ENCODE measurements at places on chromosomes 11 and 22.
A peak's percentile ranks its signal among the peaks of the same experiment; 100 is the strongest.

DNA sequence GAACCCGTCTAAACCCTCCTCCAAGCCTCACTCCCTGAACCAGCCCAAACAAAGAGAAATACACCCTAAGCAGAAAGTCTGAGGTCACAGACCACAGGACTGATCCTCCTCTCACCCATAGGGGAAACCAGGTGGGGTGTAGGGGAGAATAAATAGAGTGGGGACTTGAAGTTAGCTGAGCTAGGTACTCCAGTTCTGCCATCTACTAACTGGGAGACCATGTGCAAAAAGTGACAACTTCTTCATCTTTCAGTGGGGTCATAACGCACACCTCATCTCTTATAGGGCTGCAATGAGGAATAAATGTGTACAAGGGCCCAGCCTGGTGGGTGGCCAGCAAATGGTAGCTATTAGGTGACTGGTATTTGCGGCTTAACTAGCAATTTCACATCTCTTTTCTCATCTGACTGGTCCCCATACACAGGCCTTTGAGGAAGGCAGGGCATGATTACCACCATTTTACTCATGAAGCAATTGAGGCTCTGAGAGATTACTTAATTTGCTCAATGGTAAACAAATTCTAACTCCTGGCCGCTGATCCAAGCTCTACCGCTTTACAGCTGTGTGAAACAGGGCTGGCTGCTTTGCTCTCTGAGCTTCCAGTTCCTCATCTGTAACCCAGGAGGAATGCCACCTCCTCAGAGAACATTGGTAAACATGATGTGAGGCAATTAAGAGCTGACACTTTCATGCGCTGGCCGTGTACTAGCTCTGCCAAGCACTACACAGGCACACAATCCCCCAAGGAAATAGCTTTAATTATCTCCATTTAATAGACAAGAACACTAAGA, 16.6 kb downstream of the TBC1D10A start:
- no peak for DNase-seq

DNA sequence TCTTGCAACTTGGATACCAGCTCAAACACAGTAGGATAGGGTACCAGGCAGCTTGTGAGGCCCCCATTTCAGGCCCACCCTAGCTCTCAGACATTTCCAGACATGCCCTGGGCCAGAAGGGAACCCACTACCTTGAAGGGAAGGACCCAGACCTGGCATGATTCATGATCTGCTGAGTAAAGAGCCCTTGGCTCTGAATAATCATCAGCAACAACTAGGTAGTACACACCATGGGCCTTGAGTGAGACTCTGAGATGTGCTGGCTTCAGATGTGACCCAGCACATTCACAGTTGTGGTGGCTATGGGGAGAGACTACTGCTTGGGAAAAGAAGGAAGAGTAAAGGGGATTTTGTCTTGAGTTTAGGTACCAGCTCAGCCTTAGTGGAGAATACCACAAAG, 23.6 kb downstream of the JRKL start:
- no peak for DNase-seq

- DNase-seq: no peak
Measured at GRCh38 chr11:38952698-38953097, 2354.7 kb upstream of the RAG2 start.

DNA sequence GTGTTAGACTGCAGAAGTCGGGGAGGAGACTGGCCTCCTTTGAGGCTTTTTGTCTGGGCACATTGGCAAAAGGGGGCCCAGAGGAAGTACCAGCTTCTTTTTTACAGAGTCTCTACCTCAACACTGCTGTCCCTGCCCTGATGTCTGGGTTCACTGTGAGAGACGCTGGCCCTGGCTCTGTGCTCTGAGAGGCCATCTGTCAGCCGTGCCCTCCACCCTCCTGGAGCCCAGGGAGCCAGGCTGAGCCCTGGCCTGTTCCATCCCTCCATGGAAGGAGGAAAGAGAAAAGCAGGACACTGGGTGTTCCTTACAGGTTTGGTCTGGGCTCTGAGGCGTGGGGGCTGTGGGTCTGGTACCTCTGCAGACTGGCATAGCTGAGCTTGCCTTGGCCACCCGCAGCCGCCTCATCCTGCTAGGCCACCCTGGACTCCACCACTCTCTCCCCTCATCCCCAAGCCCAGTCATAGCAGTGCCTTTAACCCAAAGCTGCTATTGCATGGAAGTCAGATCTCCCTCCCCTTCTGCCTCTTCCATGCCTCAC, 105.5 kb upstream of the PARVA start:
- DNase-seq: no peak

DNA sequence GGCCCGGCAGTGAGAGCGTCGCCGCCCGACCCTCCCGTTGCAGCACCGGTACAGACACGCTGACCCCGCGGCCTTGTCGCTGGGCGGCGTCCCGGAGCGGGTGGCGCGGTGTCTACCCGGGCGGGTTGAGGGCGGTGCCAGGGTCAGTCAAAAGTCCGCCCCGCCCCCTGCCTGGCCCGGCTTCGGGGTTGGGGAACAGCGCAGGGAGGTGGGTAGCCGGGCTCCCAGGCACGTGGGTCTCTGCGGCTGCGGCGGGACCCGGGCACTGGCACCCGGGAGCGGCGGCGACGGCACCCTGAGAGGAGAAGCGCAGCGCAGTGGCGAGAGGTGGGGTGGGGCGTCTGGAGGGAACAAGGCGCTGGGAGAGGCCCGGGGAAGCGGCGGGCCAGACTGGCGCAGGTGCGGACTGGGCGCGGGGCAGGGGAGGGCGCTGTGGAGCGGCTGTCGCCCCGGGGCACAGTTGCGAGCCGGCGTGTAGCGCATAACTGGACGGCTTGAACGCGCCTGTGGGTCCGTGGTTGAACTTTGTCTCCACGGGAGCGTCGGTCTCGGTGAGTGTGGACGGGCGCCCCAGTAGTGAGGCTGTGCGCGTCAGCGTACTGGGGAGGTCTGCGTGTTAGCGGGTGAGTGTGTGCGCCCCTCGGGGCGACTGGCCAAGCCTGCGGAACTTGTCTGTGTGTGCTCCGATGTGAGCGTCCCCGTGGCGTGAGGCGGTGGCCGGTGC, at the start of gene P2RY2:
P2RY2 (plus strand) TSS at position 176 of the 724 bp plus-strand sequence. CDS start 15,879 bp downstream, outside the sequence.
- DNase-seq: peak; percentile 81

DNA sequence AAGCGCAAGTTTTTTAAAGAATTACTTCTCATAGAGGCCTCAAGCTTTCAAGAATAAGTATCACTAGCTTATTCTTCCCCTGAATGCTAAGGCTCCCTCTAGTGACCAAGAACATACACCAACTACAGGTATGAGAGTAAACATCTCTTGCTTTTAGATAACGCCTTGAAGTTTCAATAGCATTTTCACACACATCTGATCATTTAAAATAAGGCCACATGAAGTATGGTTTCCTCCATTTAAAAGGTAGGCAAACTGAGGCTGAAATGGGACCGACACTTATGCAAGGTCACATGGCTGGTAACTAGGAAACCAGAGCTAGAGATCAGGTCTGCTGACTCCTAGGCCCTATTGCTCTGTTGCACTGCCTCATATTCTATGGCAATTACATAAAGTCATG, 66.5 kb downstream of the CCDC34 start:
- no peak for DNase-seq

DNA sequence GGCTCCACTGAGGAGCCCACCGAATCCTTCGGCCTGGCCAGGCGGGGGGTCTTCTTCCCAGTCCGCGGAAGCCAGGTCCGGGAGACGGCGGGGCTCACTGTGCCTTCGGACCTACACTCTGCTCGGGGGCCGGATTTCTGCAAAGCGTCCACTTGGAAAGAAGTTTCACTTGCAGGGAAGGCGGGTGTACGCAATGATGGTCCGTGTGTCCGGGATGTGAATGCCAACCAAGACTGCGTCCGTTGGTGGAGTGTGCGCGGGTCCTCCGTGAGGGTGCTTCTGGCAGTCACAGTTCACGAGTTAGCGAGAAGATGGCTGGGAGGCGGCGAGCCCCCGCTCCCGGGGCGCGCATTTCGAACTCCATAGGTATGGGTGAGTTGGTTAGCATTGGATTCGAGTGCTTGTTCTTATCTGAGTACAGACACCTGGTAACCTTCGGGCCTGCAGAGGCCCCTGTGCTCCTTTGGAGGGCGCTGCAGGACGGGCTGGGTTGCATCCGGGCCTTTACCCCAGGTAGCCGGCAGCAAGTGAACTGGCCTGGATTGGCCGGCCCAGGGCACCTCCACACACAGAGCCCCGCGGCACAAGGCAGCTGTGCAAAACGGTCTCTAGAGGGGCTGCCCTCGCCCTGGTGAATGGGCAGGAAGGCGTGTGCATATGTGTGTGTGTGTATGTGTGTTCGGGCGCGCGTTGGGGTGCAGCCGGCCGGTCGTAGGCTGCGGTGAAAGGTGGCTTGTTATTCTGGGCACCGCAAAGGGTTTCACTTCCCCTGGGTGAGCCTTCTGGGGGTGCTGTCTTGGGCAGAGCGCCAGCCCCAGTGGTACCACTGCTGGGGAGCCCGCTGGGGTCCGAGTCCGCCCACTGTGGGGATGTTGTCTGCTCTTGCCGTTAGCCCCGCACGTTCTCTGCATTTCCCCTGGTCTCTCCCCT, 13.3 kb upstream of the CYP2R1 start:
- peak; percentile 90 for DNase-seq

DNA sequence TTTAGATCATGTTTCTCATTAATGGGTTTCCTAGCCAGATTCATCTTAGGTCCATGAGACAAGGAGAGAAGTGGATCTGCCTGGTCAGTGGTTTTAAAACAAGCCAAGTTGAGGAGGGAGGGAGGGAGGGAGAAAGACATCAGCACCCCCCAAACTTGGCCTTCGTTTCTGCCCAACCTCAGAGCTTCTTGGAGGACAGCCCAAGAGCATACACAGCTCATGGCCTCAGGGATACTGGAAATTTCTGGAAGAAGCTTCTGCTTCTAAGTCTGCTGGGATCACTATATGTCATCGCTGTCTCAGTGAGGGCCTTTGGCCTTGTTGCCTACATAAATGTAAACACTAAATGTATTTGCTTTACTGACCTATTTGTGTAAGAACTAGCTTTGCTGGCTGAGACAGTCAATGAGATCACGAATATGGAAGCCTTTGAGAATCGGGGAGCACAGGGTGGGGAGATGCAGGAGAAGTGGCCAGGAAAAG, 375.1 kb downstream of the BUD13 start:
- DNase-seq: no peak

- no peak for DNase-seq
Measured at GRCh38 chr11:94831529-94831928, 63.4 kb downstream of the AMOTL1 start.

- DNase-seq: no peak
Measured at GRCh38 chr11:35177370-35177769, 38.4 kb downstream of the CD44 start.

DNA sequence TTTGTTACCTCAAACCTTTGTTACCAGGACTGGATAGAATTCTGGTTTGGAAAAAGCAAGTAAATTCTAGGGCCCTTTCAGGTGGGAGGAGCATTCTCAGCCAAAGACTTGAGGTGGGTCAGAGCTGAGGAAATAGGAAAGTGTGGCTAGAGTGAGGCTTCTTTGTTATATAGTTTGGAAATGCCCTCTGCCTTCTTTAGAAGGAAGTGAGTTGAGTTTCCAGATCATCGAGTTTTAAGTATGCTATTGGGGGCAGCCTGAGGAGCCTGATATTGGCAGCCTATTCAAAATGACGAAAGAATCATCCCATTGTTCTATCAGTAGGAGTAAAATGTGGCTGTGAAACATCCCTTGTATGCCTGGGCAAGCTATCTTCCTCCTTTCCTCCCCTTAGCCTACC, 134.1 kb downstream of the ARHGAP42 start:
- DNase-seq: no peak

DNA sequence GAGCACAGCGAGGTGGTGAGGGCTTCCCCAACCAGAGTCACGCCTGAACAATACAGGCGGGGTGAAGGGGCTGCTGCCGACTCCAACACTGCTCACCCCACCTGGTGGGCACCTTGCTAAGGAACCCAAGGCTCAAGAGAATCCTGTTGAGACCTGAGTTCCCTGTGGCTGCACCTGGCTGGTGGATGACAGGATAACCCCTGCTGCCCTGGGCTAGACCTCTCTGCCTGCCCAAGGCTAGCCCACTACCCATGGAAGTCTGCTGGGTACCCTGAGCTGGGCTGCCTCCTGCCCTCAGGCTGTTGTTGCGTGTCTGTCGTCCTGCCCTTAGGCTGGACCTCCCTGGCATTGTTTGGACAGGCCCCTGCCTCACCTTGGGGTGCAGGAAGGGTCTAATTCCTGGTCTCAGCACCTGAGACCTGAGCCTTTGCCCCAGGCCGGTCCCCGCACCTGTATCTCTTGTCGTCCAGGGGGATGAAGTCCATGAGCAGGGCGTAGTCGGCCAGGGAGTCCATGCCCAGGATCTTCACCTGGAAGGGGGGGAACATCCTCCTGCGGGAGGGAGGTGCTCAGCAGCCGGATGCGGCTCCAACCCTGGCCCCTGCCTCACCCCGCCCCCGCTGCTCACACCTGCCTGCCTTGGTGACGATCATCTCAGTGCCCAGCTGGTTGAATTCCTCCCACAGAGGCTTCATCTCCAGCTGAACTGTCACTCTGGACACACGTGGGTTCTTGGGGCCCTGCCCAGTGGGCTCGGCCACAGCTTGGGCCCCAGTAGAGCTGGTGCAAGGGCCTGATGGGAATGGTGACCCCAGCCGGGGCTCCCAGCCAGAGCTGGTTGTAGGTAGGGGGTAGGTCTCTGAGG, 4.9 kb upstream of the NUDT8 start:
- peak; percentile 40 for DNase-seq

GRCh38 chr11:126465573-126466188, 110.2 kb downstream of the ST3GAL4 start:
- DNase-seq: no peak

DNA sequence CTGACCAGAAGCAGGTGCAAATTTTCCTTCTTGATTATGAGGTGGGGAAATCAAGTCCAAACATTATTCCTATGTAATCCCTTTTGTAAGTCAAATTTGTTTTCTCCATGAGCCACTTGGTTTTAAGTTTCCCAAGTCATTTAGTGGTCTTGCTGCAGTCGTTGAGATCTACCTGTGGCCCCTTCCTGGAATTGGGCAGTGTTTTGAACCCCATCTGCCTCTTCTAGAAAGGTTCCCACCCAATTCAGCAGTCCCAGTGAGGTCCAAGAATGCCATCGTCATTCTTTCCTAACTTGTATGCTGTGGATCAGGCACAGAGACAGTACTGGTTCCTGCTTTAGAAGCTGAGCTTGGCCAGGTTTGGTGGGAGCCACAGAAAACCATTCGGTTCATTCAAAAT, 77.8 kb upstream of the GNAZ start:
- DNase-seq: no peak

GRCh38 chr11:120169981-120170698, 32.2 kb upstream of the TRIM29 start:
- no peak for DNase-seq

Measured in H9 (cell line).